ENCODE measurements at places on chromosomes 2 and 18.

DNA sequence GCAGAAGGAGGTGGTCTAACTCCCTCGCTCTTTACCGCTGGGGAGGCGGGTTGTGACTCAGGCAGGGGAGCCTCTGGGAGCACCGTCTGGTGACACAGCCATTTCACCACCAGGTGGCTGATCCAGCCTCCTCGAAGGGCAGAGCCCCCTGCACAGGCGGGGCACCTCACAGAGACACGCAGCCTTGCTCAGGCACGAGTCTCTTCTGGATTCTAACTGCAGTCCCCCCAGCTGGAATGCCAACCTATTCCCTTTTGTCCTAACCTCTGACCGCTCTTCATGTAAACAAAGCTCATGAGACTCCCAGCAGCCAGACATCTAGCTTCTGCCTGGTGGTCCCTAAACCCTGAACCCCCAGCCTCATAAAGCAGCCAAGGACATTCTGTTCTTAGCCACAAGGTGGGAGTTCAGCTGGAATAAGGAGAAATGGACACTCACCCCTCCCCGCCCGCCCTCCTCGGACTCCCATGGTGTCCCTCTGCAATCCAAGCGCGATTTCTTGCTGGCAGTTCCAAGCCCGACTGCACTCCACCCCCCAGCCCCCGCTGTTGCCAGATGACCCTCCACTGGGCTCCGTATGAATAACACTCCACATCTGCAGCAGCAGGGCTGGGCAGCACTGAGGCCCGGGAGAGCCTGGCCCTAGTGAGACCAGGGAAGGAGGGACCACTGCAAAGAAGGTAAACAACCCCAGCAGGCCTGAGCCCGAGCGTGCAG lies 84.3 kb downstream of the TNS1 start:
- DNase-seq, result no peak

GRCh38 chr2:229660391-229660790 lies 54.0 kb downstream of the DNER start:
- no peak for DNase-seq

DNA sequence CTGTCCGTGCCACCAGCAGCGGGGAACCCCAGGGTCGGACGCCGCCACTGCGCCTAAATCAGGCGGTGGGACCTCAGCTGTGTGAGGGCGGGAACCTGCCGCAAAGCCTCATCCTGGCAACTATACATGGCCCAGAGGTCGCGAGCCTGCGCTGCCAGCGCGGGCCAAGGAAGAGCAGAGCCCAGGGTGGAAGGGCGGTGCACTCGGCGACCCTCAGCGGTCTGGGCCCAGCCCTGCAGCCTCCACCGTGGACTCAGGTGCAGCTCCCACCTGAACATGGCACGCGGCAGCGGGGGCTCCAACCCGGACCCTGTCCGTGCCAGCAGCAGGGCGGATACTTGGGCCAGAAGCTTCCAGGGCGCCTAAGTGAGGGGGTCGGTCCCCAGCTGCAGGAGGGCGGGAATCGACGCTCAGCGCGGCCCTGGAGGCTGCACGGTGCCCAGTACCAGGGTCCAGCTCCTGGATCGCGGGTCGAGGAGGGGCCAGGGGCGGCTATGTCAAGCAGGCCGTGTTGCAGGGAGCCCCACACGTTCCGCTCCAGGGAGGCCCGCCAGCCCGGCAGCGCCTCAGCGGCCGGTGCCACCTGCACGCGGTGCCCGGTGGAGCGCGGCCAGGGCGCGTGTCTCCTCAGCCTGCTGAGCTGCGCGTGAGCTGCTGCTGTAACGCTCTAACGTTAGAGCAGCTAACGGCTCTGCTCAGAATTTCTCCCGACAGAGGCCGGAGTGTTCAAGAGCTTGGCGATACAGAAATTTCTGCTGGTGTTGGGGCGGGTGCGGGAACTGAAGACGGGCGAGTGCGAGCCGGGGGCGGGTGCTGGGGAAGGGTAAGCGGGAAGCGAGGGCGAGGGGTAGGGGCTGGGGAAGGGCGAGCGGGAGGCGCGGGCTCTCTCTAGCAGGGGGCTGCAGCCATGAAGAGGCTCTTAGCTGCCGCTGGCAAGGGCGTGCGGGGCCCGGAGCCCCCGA lies at the start of gene ANKRD30B:
Gene ANKRD30B (plus strand): TSS at position 660 of the 962 bp plus-strand sequence. CDS start 248 bp downstream, at position 908.
- DNase-seq, result no peak

DNA sequence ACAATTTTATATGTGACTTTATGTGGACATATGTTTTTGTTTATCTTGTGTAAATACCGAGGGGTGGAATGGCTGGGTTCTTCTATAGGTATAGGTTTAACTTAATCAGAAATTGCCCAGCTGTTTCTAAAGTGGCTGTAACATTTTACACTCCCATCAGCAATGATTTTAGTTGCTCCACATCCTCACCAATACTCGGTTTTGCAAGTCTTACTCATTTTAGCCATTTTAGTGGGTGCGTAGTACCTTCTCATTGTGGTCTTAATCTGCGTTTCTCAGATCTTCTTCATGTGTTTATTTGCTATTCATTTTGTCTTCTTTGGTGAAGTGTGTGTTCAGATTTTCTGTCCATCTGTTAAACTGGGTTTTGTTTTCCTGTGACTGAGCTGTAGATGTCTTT lies 95.4 kb upstream of the BCL2L11 start:
- DNase-seq, result no peak

GRCh38 chr2:176493226-176493825 lies 224.1 kb downstream of the MTX2 start:
- DNase-seq, result no peak

DNA sequence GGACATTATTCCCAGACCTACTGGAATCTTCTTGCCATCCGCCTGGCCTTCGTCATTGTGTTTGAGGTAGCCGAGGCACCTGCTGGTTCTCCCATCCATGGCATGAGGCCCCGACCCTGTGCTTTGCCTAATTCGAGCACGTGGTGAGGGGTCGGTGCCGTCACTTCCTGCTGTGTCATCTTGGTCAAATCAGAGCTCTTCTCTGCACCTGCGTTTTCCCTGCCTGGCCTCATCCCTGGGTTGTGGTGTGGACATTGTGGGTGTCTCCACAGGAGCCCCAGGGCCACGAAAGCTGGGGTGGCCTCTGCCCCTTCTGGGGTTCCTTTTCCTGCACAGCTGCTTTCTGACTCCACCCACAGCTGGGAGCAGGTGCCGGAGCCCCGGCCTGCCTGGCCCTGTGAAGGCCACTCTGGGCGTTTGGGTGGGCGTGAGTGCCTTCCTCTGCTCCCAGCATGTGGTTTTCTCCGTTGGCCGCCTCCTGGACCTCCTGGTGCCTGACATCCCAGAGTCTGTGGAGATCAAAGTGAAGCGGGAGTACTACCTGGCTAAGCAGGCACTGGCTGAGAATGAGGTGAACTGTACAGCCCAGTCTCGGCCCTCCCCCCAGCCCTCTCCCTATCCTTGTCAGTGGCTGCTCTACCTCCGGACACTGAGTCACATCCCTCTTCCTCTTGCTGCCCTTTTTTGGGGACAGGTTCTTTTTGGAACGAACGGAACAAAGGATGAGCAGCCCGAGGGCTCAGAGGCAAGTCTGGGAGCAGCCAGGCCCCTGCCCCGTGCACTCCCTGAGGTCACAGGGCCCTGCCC lies 34.9 kb downstream of the ANO7 start:
- DNase-seq, result no peak

DNA sequence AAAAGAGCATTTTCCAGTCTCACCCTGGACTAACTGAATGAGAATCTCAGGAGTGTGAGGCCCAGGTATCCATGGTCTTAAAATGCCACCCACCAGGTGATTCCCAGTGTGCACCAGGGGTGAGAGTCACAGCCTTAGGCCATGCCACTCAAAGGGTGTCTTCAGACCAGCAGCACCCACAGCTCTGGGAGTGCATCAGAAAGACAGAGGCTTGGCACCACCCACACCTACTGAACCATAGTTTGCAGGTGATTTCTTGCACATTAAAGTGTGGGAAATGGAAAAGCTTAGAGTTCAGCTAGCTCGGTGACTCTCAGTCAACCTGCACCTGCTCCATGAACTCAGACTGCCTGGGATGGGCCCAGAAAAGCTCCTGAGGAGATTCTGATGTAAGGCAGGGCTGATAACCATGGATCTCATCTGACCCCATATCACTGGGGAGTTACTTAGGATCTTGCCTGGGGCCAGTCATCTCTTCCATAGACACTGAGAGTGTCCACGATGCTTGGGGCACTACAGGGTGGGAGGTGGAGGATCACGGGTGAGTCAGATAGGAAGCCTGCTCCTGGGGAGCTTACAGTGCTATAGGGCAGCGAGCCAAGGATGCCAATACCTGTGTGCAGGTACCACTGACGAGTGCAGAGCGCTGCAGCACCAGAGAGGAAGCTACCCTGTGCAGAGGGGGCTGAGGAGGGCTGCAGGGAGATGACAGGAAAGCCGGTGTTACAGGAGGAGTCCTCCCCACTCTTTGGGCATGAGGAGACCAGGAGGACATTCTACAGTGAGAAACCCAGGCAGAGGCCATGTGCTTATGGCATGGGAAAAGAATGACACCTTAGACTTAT lies 4.6 kb downstream of the IL37 start:
- no peak for DNase-seq

- DNase-seq, result no peak
These were observed 49.4 kb downstream of the MRPS9 start for GRCh38 chr2:105087273-105087672.

DNA sequence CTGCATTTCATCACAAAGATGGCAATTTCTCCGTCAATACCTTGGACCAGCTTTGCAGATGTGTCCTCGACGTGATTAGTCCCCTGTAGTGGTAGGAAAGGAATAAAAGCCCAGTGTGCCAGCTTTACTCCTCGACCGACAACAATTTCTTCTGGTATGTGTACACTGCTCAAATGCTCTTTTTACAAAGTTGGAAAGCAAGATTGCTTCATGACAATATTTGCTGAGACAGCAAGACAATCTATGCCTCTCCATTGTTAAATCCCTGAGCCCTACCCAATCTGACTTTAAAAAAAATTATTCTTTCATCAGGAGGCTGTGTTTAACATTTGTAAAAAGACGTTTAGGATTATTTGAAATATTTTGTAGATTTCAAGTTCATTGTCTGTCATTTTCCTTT lies 27.6 kb upstream of the ZEB2 start:
- no peak for DNase-seq

- no peak for DNase-seq
These were observed 7.6 kb upstream of the CFLAR start for GRCh38 chr2:201108341-201108740.

- DNase-seq, result no peak
These were observed 963.9 kb upstream of the ZEB2 start for GRCh38 chr2:145483854-145484253.

Data from stimulated activated CD8-positive, alpha-beta memory T cell treated with anti-CD3 and anti-CD28 coated beads, Interleukin-2, amount 100 ng/mL, for 48 hours (primary cell).